ENCODE measurements at places on chromosomes 2 and 18.

DNA sequence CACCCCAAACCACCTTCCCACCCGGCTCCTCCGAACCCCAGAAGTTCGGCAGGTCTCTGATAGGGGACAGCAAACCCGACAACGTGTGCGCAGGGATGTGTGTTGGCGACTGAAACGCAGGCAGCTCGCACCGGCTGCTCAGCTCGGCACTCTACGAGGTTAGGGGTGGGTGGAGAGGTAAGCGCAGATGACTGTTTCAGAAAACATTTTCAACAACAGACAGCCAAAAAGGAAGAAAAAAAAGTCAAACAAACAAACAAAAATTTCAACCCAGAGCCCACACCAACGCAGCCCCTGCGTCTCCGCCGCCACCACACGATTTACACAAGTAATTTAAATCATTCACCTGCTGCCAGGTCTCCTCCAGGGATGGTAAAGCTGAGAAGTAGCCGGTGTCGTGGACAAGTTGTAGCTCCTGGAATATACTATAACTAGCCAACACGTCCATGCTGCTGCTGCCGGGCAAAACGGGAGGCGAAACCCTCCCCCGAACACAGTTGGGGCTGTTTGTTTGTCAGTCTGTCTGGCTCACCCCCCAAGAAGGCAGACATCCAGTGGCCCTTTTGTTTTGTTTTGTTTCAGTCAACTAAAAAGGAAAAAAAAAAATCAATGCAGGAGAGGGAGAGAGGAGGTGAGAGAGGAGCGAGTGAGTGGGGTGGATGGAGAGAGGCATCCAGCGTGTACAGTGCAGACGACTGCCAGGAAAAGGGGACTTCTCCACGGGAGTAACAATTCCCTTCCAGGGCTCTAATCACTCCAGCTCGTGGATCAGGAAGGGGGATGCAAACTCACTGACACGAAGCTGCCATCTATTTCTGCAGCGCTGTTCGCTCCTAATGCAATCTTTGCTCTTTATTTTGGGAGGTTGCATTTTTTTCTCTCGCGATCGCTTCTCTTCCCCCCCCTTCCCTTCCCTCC is at the start of gene KLF7:
TSS of gene KLF7 (minus strand) at position 828 of the 918 bp plus-strand sequence. CDS start at position 448, 380 bp downstream.
- no peak for DNase-seq

DNA sequence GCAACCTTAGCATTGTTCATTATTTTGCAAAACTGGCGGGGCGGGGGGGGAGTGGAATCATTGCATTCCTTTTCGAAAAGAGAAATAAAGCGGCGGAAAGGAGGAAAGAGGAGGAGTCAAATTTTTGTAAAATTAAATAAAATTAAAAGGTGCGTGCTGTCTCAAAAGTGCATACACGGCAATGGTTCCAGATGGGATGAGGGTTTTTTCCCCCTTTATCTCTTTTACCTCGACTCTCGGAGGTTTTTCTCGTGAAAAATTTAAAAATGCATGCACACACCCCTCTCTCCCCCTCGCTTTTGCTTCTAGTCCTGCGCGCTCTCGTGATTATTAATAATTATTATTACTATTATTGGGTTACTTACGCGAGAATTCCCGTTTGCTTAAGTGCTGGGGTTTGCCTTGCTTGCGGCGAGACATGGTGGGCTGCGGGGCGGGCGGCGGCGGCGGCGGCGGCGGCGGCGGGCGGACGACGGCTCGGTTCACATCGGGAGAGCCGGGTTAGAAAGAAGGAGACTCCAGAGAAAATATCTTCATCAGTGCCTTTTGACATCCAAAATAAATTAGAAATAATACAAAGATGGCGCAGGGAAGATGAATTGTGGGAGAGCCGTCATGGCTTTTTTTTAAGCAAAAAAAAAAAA is 481 bp downstream of the BCL11A start:
- DNase-seq: no peak

DNA sequence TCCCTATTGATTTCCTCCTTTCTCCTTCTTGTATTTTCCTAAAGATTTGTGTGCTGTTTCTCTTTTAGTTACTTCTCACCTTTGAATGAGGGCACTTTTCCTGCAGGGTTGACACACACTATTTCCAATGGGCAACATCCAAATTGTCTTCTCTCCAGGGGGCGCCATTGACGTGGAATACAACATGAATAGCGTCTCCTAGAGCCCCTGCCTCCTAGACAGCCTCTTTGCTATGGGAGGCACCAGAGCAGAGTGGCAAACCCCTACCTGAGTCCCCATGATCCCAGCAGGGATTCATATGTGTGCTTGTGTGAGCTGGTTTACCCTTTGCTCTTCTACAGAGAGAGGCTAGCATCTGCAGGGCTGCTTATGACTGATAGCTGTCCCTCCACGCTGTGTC is 61.3 kb upstream of the ITSN2 start:
- peak; percentile 51 for DNase-seq

- no peak for DNase-seq
These were observed 20.6 kb upstream of the NDUFV2 start for GRCh38 chr18:9081940-9082339.

- no peak for DNase-seq
These were observed 86.2 kb upstream of the GLS start for GRCh38 chr2:190794377-190794776.

GRCh38 chr2:127007652-127008051 is 99.3 kb downstream of the BIN1 start:
- no peak for DNase-seq

- DNase-seq: no peak
These were observed 1.1 kb downstream of the CHN1 start for GRCh38 chr2:175003875-175004729.

DNA sequence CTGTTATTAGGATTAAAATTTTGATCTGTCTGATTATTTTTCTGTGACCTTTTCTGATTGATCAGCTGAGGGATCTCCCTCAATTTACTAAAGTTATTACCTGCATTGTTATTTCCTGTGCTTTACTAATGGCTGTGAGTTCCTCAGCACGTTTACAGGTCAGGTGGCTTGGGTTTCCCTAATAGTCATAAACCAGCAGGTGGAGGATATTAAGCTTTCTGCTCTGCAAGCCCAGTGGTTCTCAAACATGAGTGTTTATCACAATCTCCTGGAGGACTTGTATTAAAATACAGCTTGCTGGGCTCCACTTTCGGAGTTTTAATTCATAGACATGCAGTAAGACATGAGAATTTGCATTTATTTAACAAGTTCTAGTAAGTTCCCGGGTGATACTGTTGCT is 22.4 kb upstream of the UGP2 start:
- DNase-seq: peak; percentile 24
